Hair follicle dermal papilla cell (primary cell): ENCODE measurements at places on chromosomes 4 and X. TPM values are rescaled to one million over a fixed set of nuclear protein-coding genes. Genes with fewer than 3 reads are reported as not detected.

GLRA2 gene
- not detected in 2 replicates for total RNA-seq

CHRDL1 gene
- total RNA-seq: 0.49 and 1.6 TPM in 2 replicates

CACNA1F gene
- not detected in 2 replicates for total RNA-seq

ARHGAP36 gene
- not detected in 2 replicates for total RNA-seq

VSIG4 gene
- total RNA-seq: not detected in 2 replicates

NWD2 gene
- total RNA-seq: not detected in 2 replicates

SLC4A4 gene
- total RNA-seq: 0.16 and 0.85 TPM in 2 replicates

MAGEA2 gene
- not detected in 2 replicates for total RNA-seq

LRCH2 gene
- total RNA-seq: 7.5 and 8.4 TPM in 2 replicates

NDST3 gene
- 0.49 and 0.81 TPM in 2 replicates for total RNA-seq

CLDN22 gene
- under 0.01 TPM in 2 replicates for total RNA-seq

ZXDA gene
- 10.7 and 11.7 TPM in 2 replicates for total RNA-seq

CLDN34 gene
- not detected in 2 replicates for total RNA-seq

UCP1 gene
- not detected in 2 replicates for total RNA-seq

KCNIP4 gene
- total RNA-seq: not detected in 2 replicates
